ENCODE measurements at places on chromosomes 2 and 18.

- DNase-seq: no peak
Observed at GRCh38 chr2:43020990-43021669, 205.3 kb downstream of the ZFP36L2 start.

GRCh38 chr18:49459404-49460171, 857 bp downstream of the DYM start:
- peak; percentile 5 for DNase-seq

- no peak for DNase-seq
Observed at GRCh38 chr2:38671946-38672345, 6.0 kb downstream of the GALM start.

DNA sequence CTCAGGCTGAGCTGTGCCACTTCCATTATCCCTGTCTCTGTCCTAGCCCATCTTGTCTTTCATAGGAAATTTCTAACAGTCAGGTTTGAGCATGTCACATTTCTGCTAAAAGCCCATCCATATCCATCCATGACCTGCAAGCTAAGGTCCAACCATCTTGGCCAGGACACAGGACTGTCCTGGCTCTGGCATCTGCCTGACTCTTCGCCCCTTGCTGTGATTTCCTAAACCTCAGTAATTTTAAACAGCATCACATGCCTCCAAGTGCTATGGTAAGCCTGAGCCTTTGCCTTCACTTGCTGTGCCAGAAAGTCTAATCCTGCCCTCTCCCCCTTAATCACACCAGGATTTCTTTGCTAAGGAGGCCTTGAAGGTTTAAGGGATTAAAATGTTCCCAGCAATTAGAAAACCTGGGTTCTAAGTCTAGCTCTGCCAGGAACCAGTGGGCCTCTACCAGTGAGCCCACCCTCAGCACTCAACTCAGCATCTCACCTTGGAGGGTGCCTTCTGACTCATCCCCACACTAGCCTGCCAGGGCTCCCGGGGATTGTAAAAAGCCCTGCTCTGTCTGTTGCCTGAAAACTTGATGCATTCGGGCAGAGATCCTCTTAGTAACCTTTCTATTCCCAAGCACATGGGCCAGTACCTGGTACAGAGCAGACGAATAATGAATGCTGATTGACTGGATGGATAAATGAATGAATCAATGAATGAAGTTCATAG, 411.0 kb downstream of the LRATD1 start:
- DNase-seq: no peak

- DNase-seq: no peak
Observed at GRCh38 chr18:25737710-25738311, 352.6 kb downstream of the SS18 start.

- no peak for DNase-seq
Observed at GRCh38 chr2:172962824-172963223, 112.8 kb upstream of the MAP3K20 start.

DNA sequence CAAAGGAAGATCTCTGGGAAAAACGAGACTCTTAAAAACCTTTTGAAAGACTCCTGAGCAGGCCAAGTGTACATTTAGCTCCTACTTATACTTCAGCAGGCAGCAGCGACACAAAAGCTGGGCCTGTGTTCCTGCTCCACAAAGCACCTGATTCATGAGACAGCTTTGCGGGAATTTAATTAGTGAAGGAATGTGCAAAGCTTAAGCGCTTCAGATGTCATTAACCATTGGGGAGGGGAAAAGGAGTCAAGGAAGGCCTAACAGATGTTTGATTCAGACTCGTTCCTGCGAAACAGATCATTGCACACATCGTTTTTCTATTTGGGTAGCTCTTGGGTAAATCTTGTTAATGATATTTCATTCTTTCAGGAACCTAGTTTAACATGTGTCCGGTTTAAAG, 125.9 kb downstream of the MAIP1 start:
- no peak for DNase-seq

- no peak for DNase-seq
Observed at GRCh38 chr2:42360493-42360889, 526 bp downstream of the COX7A2L start.

DNA sequence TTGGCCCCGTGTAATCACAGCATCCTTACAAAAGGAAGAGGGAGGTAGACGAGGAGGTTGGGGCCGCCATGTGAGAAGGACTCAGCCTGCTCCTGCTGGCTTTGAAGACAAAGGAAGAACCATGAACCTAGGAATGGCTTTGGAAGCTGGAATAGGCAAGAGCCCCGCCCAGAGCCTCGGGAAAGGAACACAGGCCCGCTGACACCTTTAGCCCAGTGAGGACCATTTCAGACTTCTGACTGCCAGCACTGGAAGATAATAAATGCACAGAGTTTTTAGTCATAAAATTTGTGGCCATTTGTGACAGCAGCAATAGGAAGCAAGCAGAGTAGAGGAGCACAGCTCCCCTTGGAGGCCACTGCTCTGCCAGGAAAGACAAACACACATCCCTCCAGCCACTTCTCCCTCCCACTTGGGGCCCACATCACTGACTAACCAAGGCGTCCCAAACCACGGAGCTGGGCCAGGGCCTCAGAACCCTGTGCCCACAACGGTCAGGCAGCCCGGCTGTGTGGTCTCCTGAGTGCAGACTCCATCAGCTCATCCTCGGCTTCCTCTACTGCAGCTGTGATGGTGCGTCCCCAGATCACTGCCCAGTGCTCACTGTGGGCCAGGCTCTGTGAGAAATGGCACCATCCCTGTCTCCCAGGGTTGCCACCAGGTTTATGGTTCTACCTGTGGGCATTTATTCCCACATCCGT, 39.7 kb downstream of the TFCP2L1 start:
- no peak for DNase-seq

- no peak for DNase-seq
Observed at GRCh38 chr18:8056723-8057122, 489.6 kb downstream of the PTPRM start.

DNA sequence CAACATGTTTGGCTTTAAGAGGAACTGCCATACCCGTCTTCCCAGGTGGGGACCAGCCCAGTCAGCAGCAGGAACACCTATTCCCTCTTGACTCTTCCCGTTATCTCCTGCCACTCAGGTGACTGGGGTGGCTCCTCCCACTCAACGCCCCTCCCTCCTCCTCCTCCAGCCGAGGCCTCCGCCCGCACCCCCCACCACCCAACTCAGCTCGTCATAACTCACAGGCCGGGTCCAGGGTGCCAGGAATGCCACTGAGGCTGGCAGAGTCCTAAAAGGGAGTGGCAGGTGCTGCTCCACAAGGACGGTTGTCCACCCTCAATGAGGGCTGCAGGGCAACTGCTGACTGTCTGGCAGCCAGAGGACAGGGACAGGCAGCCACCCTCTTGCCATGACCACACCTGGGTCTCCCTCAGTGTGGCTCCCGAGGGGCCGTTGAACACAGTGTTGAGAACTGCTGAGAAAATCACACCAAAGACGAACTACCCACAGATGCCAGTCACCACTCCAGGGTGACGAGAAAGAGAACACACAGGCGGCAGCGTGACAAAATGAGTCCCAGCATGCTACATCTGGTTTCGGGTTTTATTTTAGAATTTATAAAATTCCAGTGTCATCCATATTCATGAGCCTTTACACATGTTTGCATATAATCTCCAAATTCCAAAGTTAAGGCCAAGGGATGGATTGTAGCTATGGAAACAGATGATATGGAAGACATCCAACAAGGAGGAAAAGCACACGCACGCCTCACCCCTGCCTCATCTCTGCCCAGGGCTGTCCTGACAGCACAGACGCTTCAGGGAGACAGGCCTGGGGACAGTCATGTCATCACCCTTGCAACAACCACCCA, 38.5 kb downstream of the ANO7 start:
- DNase-seq: no peak

DNA sequence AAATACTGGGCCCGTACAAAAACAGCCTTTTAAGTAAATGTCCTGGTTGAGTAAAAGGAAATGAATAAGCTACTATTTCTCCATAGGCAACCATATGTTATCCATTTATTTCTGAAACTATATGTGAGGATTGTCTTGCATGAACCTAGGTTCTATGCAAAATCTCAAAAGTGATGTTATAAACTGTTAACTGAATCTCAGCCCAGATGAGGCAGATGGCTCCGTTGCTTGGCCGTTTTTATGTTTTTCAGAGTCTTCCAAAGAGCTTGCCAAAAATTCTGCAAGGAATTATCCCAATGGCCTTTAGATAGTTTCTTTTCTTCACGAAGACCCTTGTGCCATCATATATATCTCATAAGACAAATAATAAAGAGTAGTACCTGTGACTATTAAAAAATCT, 1669.5 kb upstream of the DDX18 start:
- no peak for DNase-seq
